Mammary epithelial cell (primary cell): ENCODE measurements at places on chromosomes 4 and X. TPM values are rescaled to one million over a fixed set of nuclear protein-coding genes. Genes with fewer than 3 reads are reported as not detected.

The RADX gene
- polyA plus RNA-seq: 2.8 TPM

The DMRTC1 gene
- polyA plus RNA-seq: not detected

The LAMTOR3 gene
- polyA plus RNA-seq: 35.6 TPM

The RIBC1 gene
- 0.23 TPM for polyA plus RNA-seq

The ANXA10 gene
- polyA plus RNA-seq: 0.05 TPM

The CWH43 gene
- polyA plus RNA-seq: 0.61 TPM

The PPP2R2C gene
- polyA plus RNA-seq: 0.18 TPM

The WNK3 gene
- 0.24 TPM for polyA plus RNA-seq

The RBM47 gene
- polyA plus RNA-seq: 1.7 TPM

The LANCL3 gene
- polyA plus RNA-seq: 1.2 TPM

The IL21 gene
- not detected for polyA plus RNA-seq

The SULT1E1 gene
- 2.0 TPM for polyA plus RNA-seq

The SMAD1 gene
- 28.4 TPM for polyA plus RNA-seq

The HERC5 gene
- 0.99 TPM for polyA plus RNA-seq

The RNF4 gene
- 68.7 TPM for polyA plus RNA-seq

The SUPT20HL1 gene
- polyA plus RNA-seq: not detected

The XG gene
- 0.11 TPM for polyA plus RNA-seq

The NDNF gene
- polyA plus RNA-seq: not detected

The TMPRSS11E gene
- 2.4 TPM for polyA plus RNA-seq

The LDB2 gene
- polyA plus RNA-seq: not detected

The NEIL3 gene
- polyA plus RNA-seq: 9.8 TPM

The ADH1B gene
- polyA plus RNA-seq: not detected

The NAA10 gene
- polyA plus RNA-seq: 193 TPM

The CCKAR gene
- not detected for polyA plus RNA-seq

The VSIG1 gene
- polyA plus RNA-seq: 1.6 TPM

The HERC6 gene
- 7.0 TPM for polyA plus RNA-seq

The PRMT9 gene
- 4.3 TPM for polyA plus RNA-seq

The FSTL5 gene
- polyA plus RNA-seq: not detected

The P2RY4 gene
- polyA plus RNA-seq: 0.03 TPM

The NPY5R gene
- not detected for polyA plus RNA-seq

The NAP1L2 gene
- polyA plus RNA-seq: 1.1 TPM

The KDR gene
- 0.11 TPM for polyA plus RNA-seq

The SGMS2 gene
- polyA plus RNA-seq: 38.7 TPM

The CHIC2 gene
- 17.2 TPM for polyA plus RNA-seq

The STK26 gene
- polyA plus RNA-seq: 22.0 TPM

The GPM6B gene
- polyA plus RNA-seq: 152 TPM

The BEND2 gene
- not detected for polyA plus RNA-seq

The DAPP1 gene
- 18.3 TPM for polyA plus RNA-seq

The ARMCX4 gene
- polyA plus RNA-seq: 0.16 TPM

The MAGEA1 gene
- polyA plus RNA-seq: not detected

The SPANXC gene
- polyA plus RNA-seq: not detected

The NALF2 gene
- 0.05 TPM for polyA plus RNA-seq

The CXCL10 gene
- polyA plus RNA-seq: 0.10 TPM

The SHOX gene
- not detected for polyA plus RNA-seq

The PCDH19 gene
- polyA plus RNA-seq: 0.02 TPM

The MGARP gene
- 2.7 TPM for polyA plus RNA-seq

The GPR101 gene
- not detected for polyA plus RNA-seq

The SLC26A1 gene
- not detected for polyA plus RNA-seq

The PRSS12 gene
- polyA plus RNA-seq: 19.4 TPM

The CD38 gene
- 0.01 TPM for polyA plus RNA-seq

The SHISA3 gene
- not detected for polyA plus RNA-seq

The SPATA18 gene
- 12.1 TPM for polyA plus RNA-seq

The GAB1 gene
- 9.1 TPM for polyA plus RNA-seq

The DCX gene
- polyA plus RNA-seq: not detected

The KIAA1210 gene
- not detected for polyA plus RNA-seq

The IL2 gene
- not detected for polyA plus RNA-seq

The DGAT2L6 gene
- not detected for polyA plus RNA-seq
